ENCODE measurements at places on chromosomes 1 and 21.

GRCh38 chr1:4784761-4785160 lies 130.4 kb downstream of the AJAP1 start:
- DNase-seq = no peak

DNA sequence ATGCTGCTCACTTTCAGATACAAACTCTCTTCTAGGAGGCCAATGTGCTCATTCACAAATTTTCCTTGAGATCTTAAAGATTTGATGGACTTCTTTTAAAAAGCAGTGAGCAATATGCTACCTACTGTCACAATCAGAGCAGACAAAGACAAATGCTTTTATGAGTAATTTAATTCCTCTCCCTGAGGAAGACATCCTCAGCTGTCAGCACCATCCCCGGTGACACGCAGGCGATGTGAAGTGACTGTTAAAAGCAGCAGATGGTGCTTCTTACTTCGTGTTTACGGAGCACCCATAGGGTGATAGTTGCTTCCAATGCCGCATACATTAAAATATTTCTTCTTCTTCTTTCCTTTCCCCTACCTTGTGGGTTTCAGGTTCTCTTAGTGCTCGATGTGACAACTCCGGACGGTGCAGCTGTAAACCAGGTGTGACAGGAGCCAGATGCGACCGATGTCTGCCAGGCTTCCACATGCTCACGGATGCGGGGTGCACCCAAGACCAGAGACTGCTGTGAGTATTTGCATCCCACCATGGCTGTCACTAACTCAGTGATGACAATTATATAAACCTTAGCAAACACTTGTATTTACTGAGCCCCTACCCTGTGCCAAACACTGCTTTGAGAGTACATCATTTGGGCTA lies 29.1 kb downstream of the LAMC2 start:
- DNase-seq = no peak

DNA sequence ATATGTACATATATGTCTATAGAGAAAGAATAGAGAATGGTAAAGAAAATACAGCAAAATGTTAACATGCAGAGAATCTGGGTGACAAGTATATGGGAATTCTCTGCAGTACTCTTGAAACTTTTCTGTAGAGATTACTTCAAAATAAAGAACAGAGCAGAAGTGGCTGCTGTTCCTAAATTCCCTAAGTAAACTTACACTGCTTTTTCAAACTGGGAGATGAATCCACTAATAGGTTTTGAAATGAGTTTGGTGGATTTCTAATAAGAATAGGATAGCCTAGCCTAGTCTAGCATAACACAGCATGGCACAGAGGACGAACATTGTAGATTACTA lies 450 bp upstream of the CR2 start:
- no peak for DNase-seq

DNA sequence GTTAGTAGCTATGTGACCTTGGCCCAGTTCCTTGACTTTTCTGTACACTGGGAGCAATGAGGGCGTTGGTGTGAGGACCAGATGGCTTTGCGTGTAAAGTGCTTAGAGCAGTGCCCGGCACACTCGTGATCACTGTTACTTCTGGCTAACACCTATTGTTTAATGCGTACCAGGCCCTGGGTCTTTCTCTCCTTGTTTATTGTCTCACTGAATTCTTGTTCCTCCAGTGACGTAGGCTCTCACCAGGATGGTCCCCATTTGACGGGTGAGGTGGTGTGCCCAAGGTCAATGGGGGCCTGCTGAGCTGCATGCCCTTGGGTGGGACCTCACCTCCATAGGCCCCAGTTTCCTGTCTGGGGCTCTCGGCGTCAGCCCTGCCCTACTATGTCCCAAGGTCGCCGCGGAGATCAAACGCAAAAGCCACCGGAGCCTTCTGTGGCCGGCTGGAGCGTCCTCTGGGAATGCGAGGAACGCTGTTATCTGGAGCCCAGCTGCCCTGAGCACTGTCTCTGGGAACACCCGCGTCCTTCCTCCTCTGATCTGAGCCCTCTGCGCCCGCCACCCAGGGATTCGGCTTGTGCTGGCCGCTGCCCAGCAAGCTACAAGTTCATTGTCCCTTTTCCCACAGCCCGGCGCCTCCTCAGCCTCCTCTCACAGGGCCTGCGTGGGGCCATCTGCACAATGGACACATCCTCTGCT lies 28.9 kb downstream of the ALPL start:
- DNase-seq = no peak

DNA sequence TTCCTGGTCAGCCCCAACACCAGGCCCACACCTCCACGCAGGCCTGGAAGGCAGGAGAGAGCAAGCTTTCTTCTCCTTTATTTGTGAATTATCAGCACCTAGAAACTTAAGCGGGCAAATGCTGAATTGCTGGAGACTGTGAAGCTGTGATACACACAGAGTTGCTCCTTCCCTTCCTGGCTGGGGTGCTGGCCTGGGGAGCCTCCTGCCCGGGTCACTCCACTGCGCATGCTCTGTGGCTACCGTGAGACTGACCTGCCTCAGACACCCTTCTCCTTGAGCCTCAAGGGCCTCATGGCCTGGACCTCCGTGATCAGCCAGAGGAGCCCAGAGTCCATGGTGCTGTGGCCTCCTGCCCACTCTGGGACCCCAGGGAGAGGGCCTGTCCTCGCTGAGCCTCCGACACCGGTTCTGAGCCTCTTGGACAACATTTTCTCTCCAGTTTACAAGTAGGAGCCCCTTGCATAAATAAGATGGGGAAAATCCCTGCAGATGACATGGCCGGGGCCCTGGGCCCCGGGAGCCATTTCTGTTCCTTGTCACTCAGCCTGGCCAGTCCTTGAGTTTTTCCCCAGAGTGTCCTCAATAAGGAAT lies 18.0 kb downstream of the AGPAT3 start:
- DNase-seq = no peak

- DNase-seq = no peak
Observed at GRCh38 chr1:21152423-21153100, 24.1 kb downstream of the EIF4G3 start.

DNA sequence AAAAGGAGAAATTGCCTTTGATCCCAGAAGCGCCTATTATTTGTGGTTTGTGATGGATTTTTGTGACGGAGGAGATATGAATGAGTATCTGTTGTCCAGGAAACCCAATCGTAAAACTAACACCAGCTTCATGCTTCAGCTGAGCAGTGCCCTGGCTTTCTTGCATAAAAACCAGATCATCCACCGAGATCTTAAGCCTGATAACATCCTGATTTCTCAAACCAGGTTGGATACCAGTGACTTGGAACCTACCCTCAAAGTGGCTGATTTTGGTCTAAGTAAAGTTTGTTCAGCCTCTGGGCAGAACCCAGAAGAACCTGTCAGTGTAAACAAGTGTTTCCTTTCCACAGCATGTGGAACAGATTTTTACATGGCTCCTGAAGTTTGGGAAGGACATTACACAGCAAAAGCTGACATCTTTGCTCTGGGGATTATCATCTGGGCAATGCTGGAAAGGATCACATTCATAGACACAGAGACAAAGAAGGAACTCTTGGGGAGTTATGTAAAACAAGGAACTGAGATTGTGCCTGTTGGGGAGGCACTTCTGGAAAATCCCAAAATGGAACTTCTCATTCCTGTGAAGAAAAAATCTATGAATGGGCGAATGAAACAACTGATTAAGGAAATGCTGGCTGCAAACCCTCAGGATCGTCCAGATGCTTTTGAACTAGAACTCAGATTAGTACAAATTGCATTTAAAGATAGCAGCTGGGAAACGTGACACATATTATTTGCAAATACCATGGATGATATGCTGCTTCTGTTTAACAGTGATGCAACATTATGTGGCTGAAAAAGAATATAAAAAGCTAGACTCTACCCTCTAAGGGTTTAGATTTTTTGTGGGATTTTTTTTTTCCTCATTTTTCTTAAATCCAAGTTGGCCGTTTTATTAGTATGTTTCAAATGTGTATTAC lies 10.5 kb downstream of the PDIK1L start:
- DNase-seq = no peak

DNA sequence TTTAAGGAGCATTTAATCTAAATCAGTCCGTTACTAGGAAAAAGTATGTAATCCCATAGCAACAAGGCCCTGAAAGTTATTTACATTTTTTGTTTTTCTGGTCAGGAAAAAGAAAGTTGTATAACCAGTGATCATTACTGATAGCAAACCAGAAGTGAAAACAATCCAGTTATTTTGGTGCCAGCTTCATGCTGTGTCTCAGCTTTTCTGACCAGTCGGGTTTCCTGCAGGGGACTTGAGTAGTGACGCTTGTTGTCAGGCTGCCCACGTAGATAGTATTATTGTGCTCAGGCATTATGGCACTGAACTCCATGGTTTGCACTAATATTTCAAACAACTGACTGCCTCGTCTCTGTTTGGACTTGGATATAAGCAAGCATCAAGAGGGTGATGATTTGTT lies 55.2 kb downstream of the SASS6 start:
- DNase-seq = no peak

DNA sequence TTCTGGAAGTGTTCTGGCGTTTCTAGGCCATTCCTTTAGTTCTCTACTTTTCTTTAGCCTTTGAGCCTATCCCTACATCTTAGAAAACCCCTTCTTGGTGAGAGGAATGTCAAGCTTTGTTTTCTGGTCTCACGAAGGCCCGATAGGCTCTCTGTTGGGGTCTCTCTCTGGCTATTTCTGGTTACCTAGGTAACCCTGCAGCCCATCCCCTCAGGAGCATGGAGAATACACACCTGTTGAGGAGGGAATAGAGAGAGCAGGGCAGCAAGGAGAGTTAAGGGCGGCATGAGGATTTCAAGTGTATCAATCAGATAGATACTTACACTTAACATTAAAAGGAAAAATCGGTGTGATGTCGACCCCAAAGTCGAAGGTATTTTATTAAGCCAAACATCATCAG lies 45.7 kb downstream of the LRRC8D start:
- no peak for DNase-seq
